ENCODE measurements at places on chromosomes 12 and 14. TPM values are rescaled to one million over a fixed set of nuclear protein-coding genes. Genes with fewer than 3 reads are reported as not detected.

GRCh38 chr12:10873378-10873777, 10.7 kb downstream of the PRH1 start:
- no peak overlapping the region for H3K27ac ChIP-seq
- no peaks in the 10 kb centered on the region for H3K27me3 ChIP-seq
- H3K4me3 ChIP-seq = no peak overlapping the region

DNA sequence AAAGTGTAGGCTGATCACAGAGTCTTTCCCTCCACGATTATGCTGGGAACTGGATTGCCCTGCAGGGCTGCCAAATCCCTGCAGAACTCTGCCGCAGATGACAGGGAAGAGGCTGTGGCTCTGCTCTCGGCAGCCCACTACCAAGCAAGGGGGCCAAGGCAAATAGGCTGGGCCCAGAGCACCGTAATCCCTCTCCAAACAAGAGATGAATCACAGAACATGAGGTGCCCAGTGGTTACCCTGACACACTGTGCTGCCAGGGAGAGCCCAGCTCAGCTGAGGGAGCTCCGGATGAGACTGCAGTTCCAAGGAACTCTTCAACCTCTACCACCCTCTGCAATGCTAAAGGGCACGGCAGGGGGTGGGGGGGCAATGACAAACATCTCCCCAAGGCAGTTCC, 33.9 kb downstream of the STON2 start:
- H3K36me3 ChIP-seq = no peaks in the 10 kb centered on the region
- no peak overlapping the region for H3K27ac ChIP-seq
- no peaks in the 10 kb centered on the region for H3K27me3 ChIP-seq
- DNase-seq = peak; percentile 62
- no peaks in the 10 kb centered on the region for H3K4me1 ChIP-seq
- H3K4me3 ChIP-seq = no peak overlapping the region

The SSPN gene
- total RNA-seq = 36.4 TPM

- H3K36me3 ChIP-seq = peaks cover 98% of the 10 kb centered on the region
- H3K4me1 ChIP-seq = no peaks in the 10 kb centered on the region
- no peak overlapping the region for H3K4me3 ChIP-seq
- DNase-seq = no peak
- H3K27ac ChIP-seq = no peak overlapping the region
- H3K27me3 ChIP-seq = no peaks in the 10 kb centered on the region
Observed at GRCh38 chr14:102971314-102971713, 48.9 kb downstream of the AMN start.

DNA sequence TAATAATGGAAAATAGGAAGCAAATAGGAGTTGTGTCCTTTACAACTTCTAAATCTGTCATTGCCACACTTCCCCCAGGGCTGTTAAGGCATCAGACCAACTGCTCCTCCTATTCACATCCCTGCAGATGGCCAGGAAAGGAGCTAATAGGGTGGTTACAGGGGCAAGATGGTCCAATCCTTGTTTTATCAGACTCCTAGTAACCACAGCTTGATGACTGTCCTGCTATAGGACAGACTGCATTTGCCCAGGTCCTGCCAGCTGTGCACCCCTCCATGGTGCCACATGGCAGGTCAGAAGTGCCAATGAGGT, 10.9 kb upstream of the KRT2 start:
- no peaks in the 10 kb centered on the region for H3K4me1 ChIP-seq
- no peaks in the 10 kb centered on the region for H3K36me3 ChIP-seq
- H3K4me3 ChIP-seq = no peak overlapping the region
- no peaks in the 10 kb centered on the region for H3K27me3 ChIP-seq
- DNase-seq = no peak
- no peak overlapping the region for H3K27ac ChIP-seq

DNA sequence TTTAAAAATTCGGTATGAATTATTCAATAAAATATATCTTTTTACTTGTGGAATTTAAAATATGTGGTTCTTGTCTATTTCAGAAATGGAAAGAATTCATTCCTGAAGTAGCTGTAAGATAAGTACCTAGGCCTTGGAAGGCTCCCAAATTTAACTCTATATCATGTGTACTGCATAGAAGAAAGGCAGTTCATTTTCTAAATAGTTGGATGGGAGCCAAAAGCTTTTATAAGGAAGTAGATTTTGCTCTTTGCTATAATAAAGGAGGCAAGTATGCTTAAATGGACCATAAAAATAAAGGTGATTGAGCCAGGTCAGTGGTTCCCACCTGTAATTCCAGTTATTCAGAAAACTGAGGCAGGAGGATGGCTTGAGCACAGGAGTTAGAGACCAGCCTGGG, 187.5 kb downstream of the ATXN7L3B start:
- no peak for DNase-seq
- H3K36me3 ChIP-seq = no peaks in the 10 kb centered on the region
- no peaks in the 10 kb centered on the region for H3K27me3 ChIP-seq

The EML5 gene
- 2.7 TPM for total RNA-seq

GRCh38 chr14:99879401-99880295, 86.4 kb downstream of the EML1 start:
- no peaks in the 10 kb centered on the region for H3K36me3 ChIP-seq
- H3K4me1 ChIP-seq = peaks cover 18% of the 10 kb centered on the region
- no peaks in the 10 kb centered on the region for H3K27me3 ChIP-seq
- no peak overlapping the region for H3K4me3 ChIP-seq

- H3K4me3 ChIP-seq = no peak overlapping the region
- no peak overlapping the region for H3K27ac ChIP-seq
- no peaks in the 10 kb centered on the region for H3K36me3 ChIP-seq
- DNase-seq = no peak
- no peaks in the 10 kb centered on the region for H3K27me3 ChIP-seq
Observed at GRCh38 chr12:96061323-96061722, 25.9 kb upstream of the LTA4H start.

DNA sequence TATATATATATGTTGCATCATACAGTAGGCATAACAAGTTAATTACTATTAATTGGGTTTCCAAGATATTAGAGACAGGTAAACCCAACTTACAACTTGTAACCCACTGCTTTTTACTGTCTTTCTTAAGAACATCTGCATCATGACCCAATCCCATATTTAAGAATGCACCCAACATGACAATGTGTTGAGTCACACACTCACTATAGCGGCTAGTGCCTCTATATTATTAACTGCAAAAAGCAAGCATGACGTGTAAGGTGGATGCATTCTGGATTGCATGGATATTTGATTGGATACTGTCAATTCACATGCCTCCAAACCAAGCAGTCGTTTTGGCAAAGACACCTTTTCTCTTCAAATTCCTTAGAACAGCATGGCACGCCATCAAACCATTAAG, 68.2 kb downstream of the KSR2 start:
- no peaks in the 10 kb centered on the region for H3K36me3 ChIP-seq
- no peak for DNase-seq
- no peak overlapping the region for H3K4me3 ChIP-seq
- no peak overlapping the region for H3K27ac ChIP-seq

DNA sequence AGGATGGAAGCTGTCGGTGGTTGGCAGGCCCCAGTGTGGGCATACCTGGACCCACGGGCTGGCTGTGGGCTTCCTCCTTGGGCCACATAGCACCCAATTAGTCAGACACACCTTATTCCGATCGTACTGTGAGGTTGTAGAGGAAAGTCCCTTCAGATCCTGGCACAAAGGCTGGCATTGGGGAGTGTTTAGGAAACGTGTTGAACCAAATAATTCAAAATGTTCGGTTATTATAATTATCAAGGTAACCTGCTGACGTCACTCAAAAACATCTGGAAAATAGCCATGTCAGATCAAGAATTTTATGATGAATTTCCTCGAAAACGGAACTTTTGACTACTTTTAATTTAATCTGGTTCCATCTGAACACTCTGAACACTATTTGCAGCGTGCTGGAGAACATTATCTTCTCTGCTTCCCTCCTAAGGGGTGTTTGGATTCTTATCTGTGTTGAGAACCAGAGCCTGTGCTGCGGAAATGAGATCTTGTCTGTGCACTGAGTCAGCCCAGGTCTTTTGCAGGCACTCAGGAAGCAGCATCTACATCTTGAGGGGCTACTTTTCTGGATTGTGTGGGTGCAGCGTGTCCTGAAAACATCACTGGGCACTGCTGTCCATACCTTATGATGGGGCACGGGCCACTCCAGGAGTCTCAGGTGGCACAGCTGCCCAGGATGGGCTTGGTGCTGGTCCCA, 100.3 kb downstream of the SLC25A47 start:
- H3K4me3 ChIP-seq = no peak overlapping the region
- no peak overlapping the region for H3K27ac ChIP-seq
- H3K27me3 ChIP-seq = no peaks in the 10 kb centered on the region
- no peaks in the 10 kb centered on the region for H3K36me3 ChIP-seq

DNA sequence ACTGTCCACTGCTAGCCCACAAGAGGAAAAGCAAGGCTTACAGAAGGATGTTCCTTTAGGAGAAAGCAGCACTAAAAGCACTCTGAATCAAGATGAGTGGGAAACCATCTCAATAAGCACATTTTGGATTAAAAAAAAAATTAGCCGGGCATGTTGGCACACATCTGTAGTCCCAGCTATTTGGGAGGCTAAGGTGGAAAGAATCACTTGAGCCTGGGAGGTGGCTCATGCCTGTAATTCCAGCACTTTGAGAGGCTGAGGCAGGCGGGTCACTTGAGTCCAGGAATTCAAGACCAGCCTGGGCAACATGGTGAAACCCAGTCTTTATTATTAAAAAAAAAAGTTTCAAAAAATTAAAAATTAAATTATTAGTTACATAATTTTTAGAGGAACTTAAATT, 17.0 kb upstream of the ARL1 start:
- no peaks in the 10 kb centered on the region for H3K36me3 ChIP-seq
- DNase-seq = no peak
- no peak overlapping the region for H3K4me3 ChIP-seq
- H3K27me3 ChIP-seq = no peaks in the 10 kb centered on the region
- H3K4me1 ChIP-seq = no peaks in the 10 kb centered on the region

DNA sequence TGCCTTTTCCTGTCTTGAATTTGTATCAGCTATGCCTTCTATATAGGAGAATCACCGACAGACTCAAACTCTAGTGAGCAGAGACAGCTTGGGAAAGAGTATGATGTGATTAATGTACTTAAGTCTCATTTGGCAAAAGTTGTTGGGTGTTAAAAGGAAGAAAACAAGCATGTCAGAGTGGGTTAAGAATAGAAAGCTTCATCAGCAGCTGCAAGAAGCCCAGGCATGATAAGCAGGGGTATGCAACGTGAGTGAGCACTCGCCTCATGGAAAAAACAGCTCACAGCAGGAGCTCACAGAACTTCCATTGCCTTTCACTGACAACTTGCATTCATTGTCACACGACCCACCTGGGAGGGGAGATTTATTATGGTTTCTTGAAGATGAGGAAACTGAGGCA, 35.9 kb upstream of the WNK1 start:
- H3K4me1 ChIP-seq = peaks cover 6% of the 10 kb centered on the region
- DNase-seq = no peak
- no peak overlapping the region for H3K4me3 ChIP-seq
- H3K36me3 ChIP-seq = no peaks in the 10 kb centered on the region
- no peak overlapping the region for H3K27ac ChIP-seq
- H3K27me3 ChIP-seq = no peaks in the 10 kb centered on the region

DNA sequence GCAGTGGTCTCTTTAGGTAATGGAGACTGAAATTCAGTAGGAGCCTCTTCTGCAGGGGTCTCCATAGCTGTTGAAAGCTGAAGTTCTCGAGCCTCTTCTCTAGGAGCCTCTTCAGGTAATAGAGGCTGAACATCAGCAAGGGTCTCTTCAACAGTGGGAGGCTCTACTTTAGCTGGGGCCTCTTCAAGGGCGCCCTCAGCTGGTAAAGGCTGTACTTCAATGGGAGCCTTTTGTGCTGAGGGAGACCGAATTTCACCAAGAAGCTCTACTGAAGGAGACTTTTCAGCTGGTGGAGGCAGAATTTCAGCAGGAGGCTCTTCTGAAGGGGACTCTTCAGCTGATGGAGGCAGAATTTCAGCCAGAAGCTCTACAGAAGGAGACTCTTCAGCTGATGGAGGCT, 1.5 kb downstream of the FSCB start:
- H3K36me3 ChIP-seq = no peaks in the 10 kb centered on the region
- DNase-seq = no peak
- H3K4me1 ChIP-seq = no peaks in the 10 kb centered on the region
- H3K27me3 ChIP-seq = no peaks in the 10 kb centered on the region
- H3K4me3 ChIP-seq = no peak overlapping the region
- no peak overlapping the region for H3K27ac ChIP-seq

DNA sequence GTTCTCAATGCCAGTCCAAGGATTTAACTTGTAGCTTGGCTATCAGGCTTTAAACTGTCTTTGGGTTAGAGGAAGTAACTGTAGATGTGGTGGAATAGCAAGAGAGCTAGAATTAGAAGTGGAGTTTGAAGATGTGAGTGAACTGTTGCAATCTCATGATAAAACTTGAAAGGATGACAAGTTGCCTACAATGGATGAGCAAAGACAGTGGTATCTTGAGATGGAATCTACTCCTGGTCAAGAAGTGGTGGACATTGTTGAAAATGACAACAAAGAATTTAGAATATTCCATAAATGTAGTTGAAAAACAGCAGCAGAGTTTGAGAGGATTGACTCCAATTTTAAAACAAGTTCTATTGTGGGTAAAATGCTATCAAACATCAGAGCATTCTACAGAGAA, 199.0 kb downstream of the DUSP6 start:
- H3K4me1 ChIP-seq = no peaks in the 10 kb centered on the region
- DNase-seq = no peak
- no peak overlapping the region for H3K27ac ChIP-seq
- H3K36me3 ChIP-seq = no peaks in the 10 kb centered on the region
- no peak overlapping the region for H3K4me3 ChIP-seq
- no peaks in the 10 kb centered on the region for H3K27me3 ChIP-seq
